ENCODE measurements at places on chromosomes 7 and 10.
A peak's percentile ranks its signal among the peaks of the same experiment; 100 is the strongest.

- no peak for DNase-seq
These were observed 30.0 kb downstream of the GTF2IRD1 start for GRCh38 chr7:74483402-74484336.

GRCh38 chr10:76231286-76231934 lies 800.0 kb downstream of the LRMDA start:
- DNase-seq = no peak

DNA sequence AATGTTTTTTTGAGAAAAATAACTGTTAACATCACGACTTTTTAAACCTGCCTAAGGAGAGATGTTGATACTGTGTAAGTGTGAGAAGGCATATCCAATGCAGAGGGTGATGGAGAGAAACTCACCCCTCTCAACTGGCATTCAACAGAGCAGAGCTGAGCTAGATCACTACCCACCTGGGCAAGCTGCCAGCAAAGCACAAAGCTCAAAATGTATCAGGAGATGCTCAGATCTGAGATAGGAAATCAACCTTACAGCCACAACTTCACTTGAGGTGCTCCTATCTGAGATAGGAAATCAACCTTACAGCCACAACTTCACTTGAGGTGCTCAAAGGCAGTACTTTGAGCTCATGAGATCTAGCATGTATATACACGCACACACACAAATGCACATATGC lies 151.5 kb upstream of the PDE1C start:
- no peak for DNase-seq

DNA sequence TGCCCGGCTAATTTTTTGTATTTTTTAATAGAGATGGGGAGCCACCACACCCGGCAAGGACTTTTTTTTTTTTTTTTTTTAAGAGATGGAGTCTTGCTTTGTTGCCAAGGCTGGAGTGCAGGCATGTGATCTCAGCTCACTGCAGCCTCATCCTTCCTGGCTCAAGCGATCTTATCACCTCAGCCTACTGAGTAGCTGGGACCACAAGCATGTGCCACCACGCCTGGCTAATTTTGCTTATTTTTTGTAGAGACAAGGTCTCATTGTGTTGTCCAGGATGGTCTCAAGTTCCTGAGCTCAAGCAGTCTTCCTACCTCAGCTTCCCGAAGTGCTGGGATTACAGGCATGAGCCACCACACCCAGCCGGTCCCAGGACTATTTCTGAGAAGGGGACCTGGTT lies 9.3 kb upstream of the MCU start:
- no peak for DNase-seq

GRCh38 chr7:12316925-12317324 lies 86.7 kb downstream of the VWDE start:
- DNase-seq = no peak

- DNase-seq = no peak
These were observed at the start of gene PPP1R3A for GRCh38 chr7:113918946-113919345. Gene PPP1R3A, minus strand, starts transcription at chr7:113919009. Its CDS starts 13 bp downstream, at chr7:113918996.

DNA sequence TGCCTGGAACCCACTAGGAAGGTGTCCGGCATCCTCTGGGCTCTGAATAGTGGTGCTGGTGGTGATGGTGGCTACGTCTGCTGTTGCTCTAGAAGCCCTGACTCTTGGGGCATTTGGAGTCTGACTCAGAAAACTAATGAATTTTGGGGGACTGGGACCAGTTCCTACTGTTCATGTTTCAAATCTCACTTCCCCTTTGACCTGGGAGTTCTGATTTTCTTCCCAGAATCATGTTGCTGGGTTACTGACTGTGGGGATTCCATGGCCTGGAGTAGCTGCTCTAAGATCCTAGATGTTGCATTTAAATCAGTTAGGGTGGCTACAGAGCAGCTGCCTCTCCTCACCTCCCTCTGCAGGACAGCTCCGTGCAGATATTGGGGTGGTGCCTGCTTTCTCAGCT lies 3.2 kb downstream of the TSPAN33 start:
- DNase-seq = no peak

DNA sequence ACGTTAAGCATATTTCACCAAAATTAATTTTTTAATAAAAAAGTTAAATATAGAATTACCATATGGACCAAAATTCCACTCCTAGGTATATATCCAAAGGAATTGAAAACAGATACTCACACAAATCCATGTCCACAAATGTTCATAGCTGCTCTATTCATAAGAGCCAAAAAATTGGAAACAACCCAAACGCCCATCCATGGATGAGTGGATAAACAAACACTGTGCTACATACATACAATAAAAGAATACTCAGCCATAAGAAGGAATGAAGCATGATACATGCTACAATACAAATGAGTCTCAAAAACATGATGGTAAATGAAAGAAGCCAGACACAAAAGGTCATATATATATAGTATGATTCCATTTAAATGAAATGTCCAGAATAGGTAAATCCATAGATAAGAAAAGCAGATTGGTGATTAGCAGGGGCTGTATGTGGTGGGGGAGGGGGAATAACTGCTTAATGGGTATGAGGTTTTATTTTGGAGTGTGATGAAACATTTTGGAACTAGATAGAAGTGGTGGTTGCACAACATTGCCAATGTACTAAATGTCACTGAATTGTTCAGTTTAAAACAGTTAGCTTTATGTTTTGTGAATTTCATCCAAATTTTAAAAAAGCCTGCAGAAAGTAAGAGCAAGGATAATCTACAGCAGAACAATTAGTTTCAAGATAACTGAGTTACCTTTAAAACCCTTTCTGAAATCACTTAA lies 101.2 kb upstream of the EFCAB10 start:
- no peak for DNase-seq

DNA sequence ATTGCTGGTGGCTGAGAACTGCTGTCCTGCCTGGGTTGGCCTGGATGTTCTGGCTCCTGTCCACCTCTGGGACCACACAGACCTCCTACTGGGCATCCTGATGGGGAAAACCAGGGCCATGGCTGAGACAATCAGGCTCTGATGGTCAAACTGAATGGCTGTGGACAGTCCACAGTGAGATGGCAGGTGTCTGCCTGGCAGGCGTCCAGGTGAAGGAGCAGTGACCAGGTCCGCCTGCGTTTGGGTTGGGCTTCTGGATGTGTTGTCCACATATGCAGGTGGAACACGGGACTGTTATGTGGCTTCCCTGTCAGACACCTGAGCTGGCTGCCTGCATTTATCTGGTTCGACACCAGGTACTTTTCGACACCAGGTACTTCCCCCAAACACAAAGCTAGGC lies 241.7 kb downstream of the BUB3 start:
- no peak for DNase-seq

- DNase-seq = no peak
These were observed 54.6 kb downstream of the EEPD1 start for GRCh38 chr7:36207451-36208291.

DNA sequence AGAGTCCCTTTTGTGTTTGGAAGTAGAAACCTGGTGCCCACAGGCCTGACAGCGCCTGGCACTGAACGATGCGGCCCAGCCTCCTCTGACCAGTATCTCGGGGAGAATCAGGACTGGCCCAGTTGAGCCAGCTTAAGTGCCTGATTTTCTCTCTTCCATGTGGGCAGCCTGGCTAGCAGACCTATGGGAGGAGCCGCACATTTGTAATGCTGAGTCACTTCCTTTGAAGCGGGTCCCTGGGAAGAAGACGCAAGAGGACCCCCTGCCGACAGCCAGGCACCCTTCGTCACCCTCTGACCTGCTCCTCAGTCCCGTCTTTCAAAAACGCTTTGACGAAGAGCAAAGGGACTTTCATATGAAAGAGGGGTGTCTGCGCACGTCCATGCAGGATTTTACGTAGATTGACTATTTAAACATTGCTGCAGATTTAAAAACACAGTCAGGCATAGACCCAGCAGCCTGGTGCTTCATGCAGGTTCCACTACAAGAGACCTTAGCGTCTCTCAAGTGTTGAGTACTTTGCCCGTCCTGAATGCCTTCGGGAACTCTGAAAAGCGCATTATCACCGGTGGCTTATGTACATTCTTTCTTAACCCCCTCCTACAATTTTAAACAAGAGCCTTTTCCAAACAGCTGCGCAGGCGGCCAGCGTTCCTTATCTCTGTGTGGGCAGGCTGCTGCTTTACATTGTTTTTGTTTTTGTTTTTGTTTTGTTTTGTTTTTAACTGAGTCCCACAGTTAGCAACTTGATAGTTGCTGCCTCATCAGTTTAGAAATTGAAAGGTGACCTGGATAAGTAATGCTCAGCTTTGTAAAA lies 36.5 kb upstream of the AP5Z1 start:
- peak; percentile 25 for DNase-seq

GRCh38 chr7:1231214-1232102 lies 1.2 kb upstream of the UNCX start:
- DNase-seq = no peak

DNA sequence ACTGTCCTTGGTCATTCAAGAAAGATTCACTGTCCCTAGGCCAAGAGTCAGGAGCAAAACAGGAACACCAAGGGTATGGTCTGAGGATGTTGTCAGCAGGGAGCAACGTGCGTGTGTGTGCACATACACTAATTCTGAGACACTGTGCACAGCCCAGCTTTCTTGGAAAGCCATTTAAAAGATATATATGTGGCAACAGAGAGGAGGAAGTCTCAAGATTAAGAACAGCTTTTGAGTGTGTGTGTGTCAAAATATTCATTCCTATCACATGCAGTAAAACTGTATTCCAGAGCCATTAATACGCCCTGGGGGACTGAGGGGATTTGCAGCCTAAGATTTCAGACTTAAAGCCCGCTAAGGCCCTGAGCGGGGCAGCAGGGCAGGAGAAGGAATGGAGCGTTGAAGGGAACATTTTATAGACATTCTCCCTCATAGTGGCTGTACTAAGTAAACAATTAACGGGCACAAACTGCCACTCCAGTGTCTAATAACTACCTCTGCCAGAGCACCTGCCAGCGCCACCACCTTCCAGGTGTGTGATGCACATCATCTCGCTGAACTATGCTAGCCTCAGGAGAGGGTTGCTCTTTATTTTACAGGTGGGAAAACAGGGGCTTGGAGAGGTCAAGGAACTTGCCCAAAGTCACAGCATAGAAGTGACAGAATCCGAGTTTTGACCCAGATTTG lies 2.0 kb downstream of the NOD1 start:
- no peak for DNase-seq

DNA sequence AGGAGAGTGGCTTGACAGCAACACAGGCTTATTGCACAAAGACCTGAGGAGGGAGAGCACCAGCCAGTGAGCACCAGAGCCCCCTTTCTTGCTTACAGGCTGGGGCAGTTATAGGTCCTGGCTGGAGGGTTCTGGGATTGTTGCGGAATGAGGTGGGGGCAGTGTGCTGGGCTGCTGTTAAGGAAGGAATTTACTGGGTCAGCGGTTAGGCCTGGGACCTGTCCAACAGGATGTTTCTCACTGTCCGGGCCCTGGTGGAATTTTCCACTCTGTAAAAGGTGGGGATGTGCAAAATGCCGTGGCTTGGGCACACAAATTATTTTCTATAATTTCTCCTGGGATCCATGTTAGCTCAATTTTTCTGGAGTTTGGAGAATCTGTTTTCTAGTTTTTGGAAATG lies 757.3 kb downstream of the TYW1 start:
- no peak for DNase-seq

DNA sequence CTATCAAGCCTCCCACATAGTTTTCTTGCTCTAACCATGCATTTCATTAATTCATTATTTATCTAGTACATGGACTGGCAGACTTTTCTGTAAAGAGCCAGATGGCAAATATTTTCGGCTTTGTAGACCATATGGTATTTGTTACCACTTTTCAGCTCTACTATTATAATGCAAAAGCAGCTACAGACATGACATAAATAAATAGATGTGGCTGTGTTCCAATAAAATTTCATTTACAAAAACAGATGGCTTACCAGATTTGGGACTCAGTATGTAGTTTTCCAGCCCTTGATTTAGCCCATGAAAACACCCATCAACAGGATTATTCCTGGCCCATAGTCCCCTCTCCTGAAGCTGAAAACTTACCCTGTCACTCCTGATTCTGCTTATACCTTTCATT lies 32.1 kb downstream of the PLCE1 start:
- DNase-seq = no peak

GRCh38 chr10:88131511-88132139 lies 268.2 kb downstream of the PTEN start:
- DNase-seq = no peak

GRCh38 chr7:23117841-23118240 lies 12.3 kb downstream of the KLHL7 start:
- DNase-seq = no peak

DNA sequence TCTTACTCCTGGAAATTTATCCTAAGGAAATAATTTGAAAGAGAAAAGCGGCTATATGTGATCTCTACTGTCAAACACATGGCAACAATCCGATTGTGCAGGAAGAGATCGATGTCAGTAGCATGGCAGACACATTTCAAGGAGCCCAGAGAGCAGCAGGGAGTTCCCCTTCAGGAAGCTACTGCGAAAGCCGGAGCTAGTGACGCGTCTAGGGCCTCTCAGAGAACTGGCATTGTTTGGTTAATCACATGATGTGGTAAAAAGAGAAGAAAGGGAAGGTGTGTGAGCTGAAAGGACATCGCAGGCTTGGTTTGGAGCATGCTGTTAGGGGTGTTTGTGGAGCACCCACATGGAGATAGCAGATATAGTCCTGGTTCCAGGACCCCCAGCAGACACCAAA lies 74.9 kb downstream of the BEND7 start:
- no peak for DNase-seq

DNA sequence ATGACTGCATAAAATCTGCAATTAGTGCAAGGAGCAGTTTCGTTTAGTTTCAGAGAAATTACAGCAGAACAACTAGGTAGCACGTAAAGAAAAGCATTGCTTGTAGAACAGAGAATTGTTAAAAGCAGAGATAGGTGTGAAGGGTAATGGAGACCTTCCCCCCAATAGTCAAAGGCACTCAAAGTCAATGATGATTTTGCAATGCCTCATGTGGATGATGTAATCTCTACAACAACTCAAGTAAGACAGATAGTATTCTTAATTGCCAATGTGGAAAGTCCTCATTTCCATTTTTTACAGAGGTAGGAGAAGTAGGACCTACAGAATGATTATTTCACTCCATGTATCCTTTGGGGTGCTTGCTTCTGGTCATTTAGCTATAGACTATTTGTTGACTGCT lies 94.3 kb upstream of the GNAI1 start:
- DNase-seq = no peak

DNA sequence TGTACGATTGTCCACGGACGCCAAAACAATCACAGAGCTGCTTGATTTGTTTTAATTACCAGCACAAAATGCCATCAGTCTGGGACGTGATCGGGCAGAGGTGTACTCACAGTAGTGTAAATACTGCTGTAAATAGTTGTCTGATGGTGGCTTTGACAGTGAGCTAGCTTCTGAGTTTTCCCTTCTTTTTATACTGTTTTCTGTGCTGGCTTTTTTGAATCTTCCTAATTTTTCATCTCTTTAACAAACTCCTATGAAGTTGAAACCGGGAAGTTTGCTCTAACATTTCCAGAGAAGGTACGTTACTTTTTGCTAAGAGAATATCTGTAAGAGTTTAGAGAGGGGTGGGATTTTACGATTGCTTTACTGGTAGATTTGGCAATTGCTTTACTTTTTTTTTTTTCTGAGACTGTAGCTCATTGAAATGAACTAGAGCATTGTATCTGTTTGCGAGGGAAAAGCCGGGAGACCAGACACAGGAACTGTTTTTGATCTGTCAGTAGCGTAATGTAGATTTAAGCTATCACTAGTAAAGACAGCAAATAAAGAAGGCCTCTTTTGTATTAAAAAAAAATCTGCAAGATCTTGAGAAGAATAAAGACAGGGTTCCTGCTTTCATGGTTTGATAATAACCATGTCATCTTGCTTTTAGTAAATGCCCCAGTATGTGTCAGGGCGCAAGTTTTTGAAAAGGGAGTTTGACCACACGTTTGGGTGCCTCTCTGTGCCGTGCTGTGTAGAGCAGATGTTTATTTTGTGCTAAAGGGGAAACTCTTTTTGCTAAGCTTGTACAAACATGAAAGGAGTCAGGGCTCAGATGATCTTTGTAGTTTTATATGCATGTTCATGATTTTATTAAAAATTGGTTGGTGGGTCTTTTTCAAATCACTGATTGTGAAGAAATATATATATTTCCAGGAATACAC lies 712 bp downstream of the FOXP2 start:
- no peak for DNase-seq

Measured in activated CD4-positive, alpha-beta T cell treated with anti-CD3 and anti-CD28 coated beads for 4 hours (primary cell).